ENCODE measurements at places on chromosomes 4 and X.

DNA sequence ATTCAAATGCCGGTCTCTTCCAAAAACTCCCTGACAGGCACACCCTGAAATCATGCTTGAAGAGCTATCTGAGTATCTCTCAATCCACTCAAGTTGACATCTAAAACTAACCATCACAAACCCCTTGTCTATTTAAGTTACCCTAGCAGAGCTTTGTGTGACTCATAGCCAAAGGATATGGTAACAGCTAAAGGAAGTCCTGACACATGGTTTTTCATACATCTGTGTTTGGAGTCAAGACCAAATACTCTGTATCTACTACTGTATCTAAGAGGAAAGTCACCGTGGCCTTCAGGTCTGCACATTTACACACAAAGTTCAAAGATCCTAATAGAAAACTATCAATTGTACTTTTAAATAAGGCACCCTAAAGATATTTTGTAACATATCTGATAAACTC lies 239.6 kb upstream of the VCX start:
- DNase-seq: no peak

- no peak for DNase-seq
Measured at GRCh38 chrX:41108007-41108406, 22.8 kb downstream of the USP9X start.

- DNase-seq: no peak
Measured at GRCh38 chr4:89101256-89102161, 9.8 kb upstream of the TIGD2 start.

DNA sequence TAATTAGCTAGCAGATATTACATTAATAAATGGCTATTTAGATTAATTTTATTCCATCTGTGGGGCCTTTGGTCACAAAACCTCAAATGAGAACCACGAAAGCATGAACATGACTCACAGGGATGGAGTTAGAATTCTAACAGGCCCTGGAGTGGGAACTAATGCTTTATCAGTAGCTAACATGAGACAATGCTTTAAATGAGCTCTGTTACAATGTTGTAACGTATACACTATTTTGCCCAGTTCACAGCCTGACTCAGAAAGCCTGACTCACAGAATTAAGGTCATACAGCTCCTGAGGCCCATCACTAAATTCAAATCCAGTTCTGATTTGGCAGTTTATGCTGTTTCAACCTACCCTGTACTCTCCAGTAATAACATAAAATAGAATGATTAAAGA lies 23.2 kb downstream of the VEGFC start:
- DNase-seq: no peak

DNA sequence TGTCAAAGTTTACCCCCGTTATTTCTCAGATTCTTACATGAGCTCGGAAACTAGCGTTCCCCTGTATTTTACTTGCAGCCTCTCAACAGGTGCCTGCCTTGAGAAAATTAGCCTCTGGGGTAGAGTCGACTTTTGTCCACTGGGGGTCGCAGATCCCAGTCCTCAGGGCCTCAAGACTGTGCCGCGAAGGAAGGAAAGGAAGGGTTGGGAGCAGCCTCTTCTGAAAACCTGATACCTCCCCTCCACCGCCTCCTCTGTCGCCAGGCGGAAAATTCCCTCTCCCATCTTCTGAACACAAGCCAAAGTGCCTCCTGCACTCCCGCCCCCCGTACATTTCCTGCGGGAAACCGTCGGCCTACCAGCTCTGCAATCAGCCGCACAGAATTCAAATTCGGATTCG lies 44.4 kb upstream of the TMSB15B start:
- DNase-seq: peak; percentile 48

DNA sequence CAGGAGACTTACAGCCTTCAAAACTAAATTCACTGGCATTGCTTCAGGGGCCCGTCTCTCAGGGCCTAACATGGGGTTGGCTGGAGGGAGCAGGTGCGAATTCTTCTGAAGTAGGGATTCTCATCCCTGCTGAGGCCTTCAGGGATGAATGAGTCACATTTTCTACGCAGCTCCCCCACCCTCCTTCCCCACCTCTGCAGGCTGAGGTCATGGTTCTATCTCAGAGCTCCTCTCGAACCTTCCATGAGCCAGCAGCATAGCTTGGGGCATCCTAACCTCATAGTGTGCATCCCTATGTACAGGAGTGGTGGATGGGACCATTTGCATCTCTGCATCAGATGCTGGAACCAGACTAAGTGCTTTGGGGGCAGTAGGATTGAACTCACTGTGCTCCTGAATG lies 309.2 kb downstream of the EVC2 start:
- DNase-seq: no peak

GRCh38 chr4:67052814-67053675 lies 492.3 kb downstream of the CENPC start:
- no peak for DNase-seq

DNA sequence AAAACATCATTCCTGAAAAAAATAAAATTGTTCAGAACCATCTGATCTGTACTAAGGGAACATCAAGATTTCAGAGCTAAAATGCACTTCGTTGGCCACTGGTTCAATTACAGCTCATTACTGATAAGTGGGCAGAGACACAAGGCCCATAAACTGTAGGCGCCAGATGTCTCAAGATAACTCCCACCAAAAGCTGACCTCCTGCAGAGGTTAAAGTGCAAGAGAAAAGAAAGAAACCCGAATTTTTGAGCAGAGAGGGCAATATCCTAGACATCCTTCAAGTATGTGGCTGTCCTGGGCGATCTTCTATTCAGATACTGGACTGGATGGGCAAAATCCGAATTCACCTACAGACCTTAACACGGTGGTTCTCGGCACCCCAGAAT lies 660 bp downstream of the GEMIN8 start:
- DNase-seq: no peak
